ENCODE measurements at places on chromosomes 11 and 22.

DNA sequence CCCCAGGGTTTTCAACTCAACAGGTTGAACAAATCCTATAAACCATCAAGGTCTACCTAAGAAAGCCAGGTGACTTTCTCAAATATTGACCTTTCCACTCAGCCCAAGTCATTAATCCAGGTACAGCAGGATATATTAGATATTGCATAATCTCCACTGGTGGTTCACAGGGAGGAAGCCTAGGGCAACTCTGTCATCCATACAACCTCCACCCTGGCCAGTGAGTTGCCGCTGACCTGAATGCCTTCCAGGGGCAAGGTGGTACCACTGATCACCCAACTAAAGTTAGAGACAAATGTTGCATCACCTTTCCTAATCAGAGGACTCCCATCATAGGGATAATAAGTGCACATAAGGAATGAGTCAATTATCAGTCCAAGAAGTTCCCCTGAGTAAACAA lies 22.9 kb downstream of the GUCD1 start:
- no peak for DNase-seq

GRCh38 chr22:32236970-32237369 lies 18.2 kb downstream of the SLC5A4 start:
- DNase-seq: no peak

GRCh38 chr11:102476812-102477211 lies 24.2 kb upstream of the TMEM123 start:
- DNase-seq: no peak

GRCh38 chr22:43867839-43868635 lies 5.7 kb upstream of the SULT4A1 start:
- DNase-seq: peak; percentile 32

DNA sequence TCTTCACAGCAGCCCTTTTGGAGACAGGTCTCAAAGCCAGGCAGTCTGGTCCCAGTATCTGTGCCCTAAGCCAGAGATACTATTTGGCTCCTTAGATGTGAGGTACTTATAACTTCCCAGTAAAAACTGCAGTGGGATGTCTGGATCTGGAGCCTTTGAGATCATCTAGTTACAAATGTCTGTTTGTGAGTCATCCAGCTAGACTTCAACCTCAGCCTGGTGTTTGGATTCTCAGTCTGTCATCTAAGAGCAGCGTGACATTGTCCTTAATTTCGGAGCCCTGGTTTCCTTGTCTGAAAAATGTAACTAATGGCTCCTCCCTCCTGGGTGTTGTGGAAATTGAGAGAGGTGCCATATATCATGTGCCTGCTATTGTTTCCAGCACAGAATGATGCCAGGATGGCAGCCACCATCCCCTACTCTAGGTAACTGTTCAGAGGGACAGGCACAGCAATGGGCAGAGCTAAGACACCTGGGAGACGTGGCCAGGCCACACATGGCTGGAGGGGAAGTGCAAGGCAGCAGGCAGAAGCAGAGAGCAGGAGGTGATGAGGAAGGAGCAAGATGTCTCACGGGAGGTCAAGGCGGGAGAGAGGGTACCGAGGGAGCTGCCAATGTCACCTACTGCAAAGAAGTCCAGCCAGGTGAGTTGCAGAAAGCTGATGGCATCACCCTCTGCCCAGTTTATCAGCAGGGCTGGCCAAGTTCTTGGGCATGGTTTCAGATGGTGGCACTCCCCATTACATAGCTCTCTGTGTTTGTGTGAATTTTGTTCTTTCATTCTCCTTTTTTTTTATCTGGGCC lies 20.6 kb upstream of the ST3GAL4 start:
- no peak for DNase-seq

DNA sequence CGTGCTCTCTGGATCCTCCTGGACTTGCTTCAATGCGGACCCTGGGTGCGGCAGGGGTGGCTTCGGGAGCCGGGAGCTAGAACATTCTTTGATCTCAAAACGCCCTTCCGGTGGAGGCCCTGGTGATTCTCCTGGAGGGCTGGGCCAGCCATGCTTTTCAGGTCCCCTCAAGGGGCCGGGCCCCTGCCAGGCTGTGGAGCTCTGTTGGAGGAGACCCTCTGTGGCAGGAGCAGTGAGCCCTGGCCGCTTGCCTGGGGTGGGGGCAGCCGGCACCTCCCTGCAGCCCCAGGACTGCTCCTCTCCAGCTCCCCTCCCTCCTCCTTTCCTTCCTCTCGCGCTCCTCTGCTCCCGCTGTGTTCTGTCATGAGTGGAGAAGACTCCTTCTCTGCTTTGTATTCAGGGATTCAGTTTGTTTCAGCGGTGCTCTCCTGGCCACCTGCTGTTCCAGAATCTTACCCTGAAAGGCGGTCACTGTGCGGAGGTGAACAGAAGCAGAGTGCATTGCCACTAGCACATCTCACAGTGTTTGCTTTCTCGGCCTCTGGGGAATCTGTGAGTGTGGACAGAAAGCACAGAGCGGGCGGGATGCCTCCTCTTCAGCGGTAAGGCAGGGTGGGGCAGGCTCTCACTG lies 289.1 kb downstream of the TBC1D22A start:
- DNase-seq: no peak

GRCh38 chr22:42743501-42743991 lies 22.9 kb upstream of the A4GALT start:
- no peak for DNase-seq

DNA sequence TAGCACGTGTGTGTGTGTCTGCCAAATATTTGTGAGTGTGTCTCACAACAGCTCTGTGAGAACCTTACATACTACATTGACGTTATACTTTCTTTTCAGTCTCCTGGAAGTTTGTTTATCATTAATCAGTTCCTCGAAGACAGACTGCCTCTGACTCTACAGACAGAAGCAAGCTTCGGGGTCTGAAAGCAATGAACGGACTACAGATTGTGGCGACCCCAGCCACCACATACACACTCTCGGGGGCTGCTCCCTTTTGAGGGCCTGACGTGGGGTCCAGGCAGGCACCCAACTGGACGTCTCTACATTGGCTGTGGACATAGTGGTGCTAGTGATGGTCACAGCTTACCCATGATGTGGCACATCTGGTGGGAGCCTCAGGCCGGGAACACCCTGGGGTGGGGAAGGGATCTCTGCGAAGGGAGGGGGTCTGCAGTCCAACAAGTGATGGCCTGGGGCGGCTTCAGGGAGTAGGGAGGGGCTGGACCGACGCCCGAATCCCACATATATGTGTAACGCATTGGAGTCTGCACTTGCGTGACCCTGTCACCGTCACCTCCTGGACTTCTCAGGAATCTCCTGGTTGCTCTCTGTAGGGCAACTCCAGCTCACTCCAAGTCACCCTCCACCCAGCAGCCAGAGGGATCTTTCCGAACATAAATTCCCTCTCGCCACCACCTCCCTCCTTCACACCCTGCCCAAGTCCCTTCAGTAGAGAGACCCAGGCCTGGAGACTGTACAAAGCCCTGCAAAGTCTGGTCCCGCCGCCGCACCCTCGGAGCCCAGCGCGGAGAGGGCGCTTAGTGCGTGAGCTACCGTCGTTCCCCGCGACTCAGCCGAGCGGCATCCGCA lies 30.4 kb upstream of the TRIM29 start:
- DNase-seq: no peak

GRCh38 chr22:31647523-31648320 lies 14.3 kb downstream of the PISD start:
- DNase-seq: peak; percentile 72

GRCh38 chr11:1632053-1632714 lies 2.6 kb downstream of the KRTAP5-5 start:
- no peak for DNase-seq

GRCh38 chr11:64787526-64788320 lies 9.4 kb upstream of the SF1 start:
- DNase-seq: no peak

- peak; percentile 34 for DNase-seq
These were observed 24.2 kb downstream of the OR5B17 start for GRCh38 chr11:58334708-58335107.

GRCh38 chr11:128757235-128757711 lies 63.4 kb downstream of the FLI1 start:
- DNase-seq: no peak

- DNase-seq: no peak
These were observed 142.3 kb downstream of the RBFOX2 start for GRCh38 chr22:35886309-35886708.

GRCh38 chr22:43829904-43830851 lies 18.1 kb upstream of the EFCAB6 start:
- DNase-seq: no peak

GRCh38 chr11:63770763-63771162 lies 2.2 kb upstream of the ZFTA start:
- no peak for DNase-seq

GRCh38 chr11:100578831-100579311 lies 108.2 kb upstream of the ARHGAP42 start:
- DNase-seq: no peak

DNA sequence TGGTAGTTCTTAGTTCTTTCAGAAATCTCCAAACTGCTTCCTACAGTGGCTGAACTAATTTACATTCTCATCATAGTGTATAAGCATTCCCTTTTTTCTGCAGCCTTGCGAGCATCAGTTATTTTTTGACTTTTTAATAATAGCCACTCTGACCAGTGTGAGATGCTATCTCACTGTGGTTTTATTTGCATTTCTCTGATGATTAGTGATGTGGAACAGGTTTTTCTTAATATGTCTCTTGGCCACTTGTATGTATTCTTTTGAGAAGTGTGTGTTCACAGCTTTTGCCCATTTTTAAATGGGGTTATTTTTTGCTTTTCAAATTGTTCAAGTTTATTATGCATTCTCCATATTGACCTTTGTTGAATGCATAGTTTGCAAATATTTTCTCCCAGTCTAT lies 459.3 kb downstream of the NTM start:
- no peak for DNase-seq

DNA sequence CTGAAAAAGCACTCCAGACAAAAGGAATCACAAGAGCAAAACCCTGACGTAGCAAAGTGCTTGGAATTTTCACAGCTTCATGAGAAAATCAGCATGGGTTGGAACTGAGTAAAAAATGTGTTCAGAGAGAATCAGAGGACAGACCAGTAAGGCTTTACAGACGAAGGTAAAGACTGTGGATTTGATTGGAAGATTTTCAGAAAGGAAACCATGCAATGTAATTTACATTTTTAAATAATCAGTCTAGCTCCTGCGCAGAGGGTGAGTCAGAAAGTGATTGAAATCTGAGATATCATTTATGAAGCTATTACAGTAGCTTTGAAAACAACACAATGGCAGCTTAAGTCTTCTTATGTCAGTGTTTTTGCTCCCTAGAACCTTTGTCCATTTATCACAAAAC lies 1122.3 kb downstream of the LRRC4C start:
- peak; percentile 3 for DNase-seq

- no peak for DNase-seq
These were observed 89.3 kb downstream of the GRIA4 start for GRCh38 chr11:105699203-105699602.

DNA sequence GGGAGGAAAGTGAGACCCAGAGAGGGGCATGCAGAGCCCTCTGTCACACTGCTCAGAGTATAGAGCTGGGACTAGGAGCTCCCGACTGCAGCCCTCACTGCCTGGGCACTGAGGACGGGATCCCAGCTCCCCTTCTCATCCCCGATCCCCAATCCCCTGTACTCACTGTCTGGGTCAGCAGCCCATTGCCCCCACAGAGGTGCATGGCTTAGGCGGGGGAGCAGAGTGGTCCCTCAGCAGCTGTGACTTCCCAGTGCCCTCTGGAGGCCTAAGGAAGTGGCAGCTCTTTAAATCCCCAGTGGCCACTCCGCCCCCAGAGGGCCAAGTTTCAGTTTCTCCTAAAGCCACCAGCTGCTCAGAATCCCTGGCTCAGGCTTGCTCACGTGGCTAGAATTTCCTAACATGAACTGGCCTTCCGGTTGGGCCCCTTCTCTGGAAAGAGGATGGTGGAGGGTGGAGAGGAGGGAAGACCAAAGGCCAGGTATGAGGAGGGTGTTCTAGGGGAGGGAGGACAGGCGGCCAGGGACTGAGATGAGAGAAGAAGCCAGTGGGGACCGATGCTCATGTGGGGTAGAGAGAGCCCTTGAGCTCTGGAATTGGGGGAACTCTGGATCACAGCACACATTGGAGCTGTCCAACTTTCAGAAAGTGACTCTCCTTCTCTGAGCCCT lies at the start of gene BATF2:
Gene BATF2 (minus strand): TSS at position 262 of the 671 bp plus-strand sequence. CDS start 57 bp downstream, at position 205.
- no peak for DNase-seq

- DNase-seq: peak; percentile 38
These were observed 5.0 kb downstream of the UQCR10 start for GRCh38 chr22:29772170-29772641.

DNA sequence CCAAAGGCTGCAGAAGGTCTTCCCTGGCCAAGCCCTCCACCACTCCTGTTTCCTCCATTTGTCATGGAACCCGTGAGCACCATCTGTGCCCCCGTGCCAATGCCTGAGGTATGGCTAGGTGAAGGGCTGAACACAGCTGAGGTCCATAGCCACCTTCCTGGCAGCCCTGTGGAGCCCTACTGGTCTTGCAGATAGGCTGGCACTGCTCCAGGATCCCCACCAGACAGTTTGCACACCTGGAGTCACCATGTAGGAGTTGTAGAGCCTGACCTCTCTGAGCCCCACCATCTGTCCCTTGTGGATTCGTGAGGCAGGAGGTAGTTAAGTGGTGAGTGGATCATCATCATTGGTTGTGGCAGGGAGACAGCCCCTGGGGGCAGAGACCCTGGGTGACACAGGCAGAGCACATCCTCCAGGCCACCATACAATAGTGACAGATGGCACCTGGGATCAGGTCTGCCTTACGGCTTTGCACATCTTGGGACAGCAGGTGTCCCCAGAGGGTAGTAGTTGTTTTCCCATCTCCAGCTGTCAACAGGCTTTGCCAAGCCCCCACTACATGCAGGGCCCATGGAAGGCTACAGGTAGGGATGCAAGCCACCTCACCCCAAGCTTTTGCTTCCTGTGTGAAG lies 52.5 kb upstream of the SUSD2 start:
- no peak for DNase-seq

DNA sequence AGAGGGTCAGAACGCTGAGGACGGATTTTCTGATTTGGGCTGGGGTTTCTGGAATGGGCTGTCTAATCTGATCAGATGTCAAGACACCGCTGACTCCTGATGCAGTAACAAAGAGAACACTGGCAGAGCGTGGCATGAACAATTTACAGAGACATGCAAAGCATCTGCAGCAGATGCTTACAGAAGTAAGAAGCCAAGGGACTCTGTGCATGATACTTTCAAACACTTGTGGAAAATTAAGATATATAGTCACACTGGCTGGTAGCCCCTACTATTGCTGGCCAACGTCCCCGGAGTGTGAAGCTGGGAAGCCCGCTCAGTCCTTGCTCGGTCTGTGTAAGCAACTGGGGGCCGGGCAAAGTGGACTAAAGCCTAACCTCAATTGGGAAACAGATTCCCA lies 903.7 kb downstream of the BRD1 start:
- no peak for DNase-seq

GRCh38 chr11:18145025-18145424 lies 12.7 kb downstream of the MRGPRX3 start:
- DNase-seq: no peak

GRCh38 chr11:7677071-7677470 lies 3.8 kb upstream of the CYB5R2 start:
- DNase-seq: no peak

- no peak for DNase-seq
These were observed 42.3 kb downstream of the CSF2RB start for GRCh38 chr22:36955691-36956090.

DNA sequence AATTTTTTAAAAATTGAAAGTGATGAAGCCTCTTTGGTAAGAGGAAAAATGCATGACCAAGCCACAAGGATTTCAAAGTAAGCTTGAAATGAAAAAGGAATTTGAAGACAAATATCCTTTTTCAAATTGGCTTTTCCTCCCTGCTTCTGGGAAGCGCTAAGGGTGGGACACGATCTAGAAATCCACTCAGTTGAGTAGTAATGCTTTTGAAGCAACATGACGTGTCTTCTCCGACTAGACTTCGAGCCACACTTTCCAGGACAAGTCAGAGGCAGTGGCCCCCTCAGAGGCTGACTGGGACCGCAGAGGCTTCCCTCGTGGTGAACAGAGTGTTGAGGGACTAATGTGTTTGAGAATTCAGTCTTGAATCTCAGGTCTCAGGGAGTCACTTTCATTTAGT lies 39.8 kb downstream of the KREMEN1 start:
- DNase-seq: no peak

Data from AG04450 (cell line).